ENCODE measurements at places on chromosomes 13 and 19. TPM values are rescaled to one million over a fixed set of nuclear protein-coding genes. Genes with fewer than 3 reads are reported as not detected.

Gene ONECUT3
- total RNA-seq, result not detected

Gene SIGLEC7
- total RNA-seq, result 3.8 TPM

Gene ZNF208
- total RNA-seq, result 0.13 TPM

Gene MYPOP
- total RNA-seq, result 4.7 TPM

Gene F10
- 21.6 TPM for total RNA-seq

Gene MYO16
- not detected for total RNA-seq

Gene FAM216B
- total RNA-seq, result not detected

Gene ZNF723
- not detected for total RNA-seq

Gene DCLK1
- 0.72 TPM for total RNA-seq

Gene ZNF358
- 3.8 TPM for total RNA-seq

Gene DOCK6
- 19.7 TPM for total RNA-seq

Gene INAFM1
- 1.4 TPM for total RNA-seq

Gene CADM4
- total RNA-seq, result 10.9 TPM

Gene SYT3
- total RNA-seq, result not detected

Gene SHFL
- 10.0 TPM for total RNA-seq

Gene C5AR2
- 0.68 TPM for total RNA-seq

Gene TPTE2
- not detected for total RNA-seq

Gene HSPB6
- total RNA-seq, result 1.7 TPM

Gene ZNF534
- not detected for total RNA-seq

Gene SHISA7
- not detected for total RNA-seq

Gene FXYD3
- 282 TPM for total RNA-seq

Gene SMIM44
- not detected for total RNA-seq

Gene ADAMTS10
- total RNA-seq, result 2.0 TPM

Gene PSMD8
- 172 TPM for total RNA-seq

Gene THOP1
- total RNA-seq, result 73.2 TPM

Gene C1QTNF9
- not detected for total RNA-seq

Gene LRRC25
- total RNA-seq, result 10.3 TPM

Gene USHBP1
- total RNA-seq, result 0.70 TPM

Gene PROSER3
- total RNA-seq, result 3.7 TPM

Gene ZNF83
- 18.7 TPM for total RNA-seq

Gene RGL3
- total RNA-seq, result 0.22 TPM

Gene FGF21
- total RNA-seq, result not detected

Gene CCDC122
- 2.3 TPM for total RNA-seq

Gene ZGLP1
- 0.79 TPM for total RNA-seq

Gene ZNF320
- total RNA-seq, result 5.0 TPM

Gene PSG3
- not detected for total RNA-seq

Gene ZNF90
- 2.3 TPM for total RNA-seq

Gene PSG4
- total RNA-seq, result not detected

Gene ZNF177
- total RNA-seq, result not detected
